ENCODE measurements at places on chromosomes 2 and 18.

GRCh38 chr2:45771261-45771660 lies 119.8 kb downstream of the PRKCE start:
- DNase-seq, result no peak

- DNase-seq, result no peak
Measured at GRCh38 chr18:11909591-11910026, 1.5 kb upstream of the MPPE1 start.

- DNase-seq, result no peak
Measured at GRCh38 chr18:58851856-58852255, 12.8 kb upstream of the ZNF532 start.

- no peak for DNase-seq
Measured at GRCh38 chr2:78718473-78718872, 307.0 kb upstream of the REG3G start.

GRCh38 chr2:3122525-3122924 lies 255.1 kb downstream of the EIPR1 start:
- no peak for DNase-seq

- DNase-seq, result no peak
Measured at GRCh38 chr2:60926741-60927552, 45.6 kb downstream of the REL start.
